ENCODE measurements at places on chromosomes 11 and 22.
A peak's percentile ranks its signal among the peaks of the same experiment; 100 is the strongest.

GRCh38 chr11:91823252-91823830 lies 401.3 kb upstream of the FAT3 start:
- no peak for DNase-seq

DNA sequence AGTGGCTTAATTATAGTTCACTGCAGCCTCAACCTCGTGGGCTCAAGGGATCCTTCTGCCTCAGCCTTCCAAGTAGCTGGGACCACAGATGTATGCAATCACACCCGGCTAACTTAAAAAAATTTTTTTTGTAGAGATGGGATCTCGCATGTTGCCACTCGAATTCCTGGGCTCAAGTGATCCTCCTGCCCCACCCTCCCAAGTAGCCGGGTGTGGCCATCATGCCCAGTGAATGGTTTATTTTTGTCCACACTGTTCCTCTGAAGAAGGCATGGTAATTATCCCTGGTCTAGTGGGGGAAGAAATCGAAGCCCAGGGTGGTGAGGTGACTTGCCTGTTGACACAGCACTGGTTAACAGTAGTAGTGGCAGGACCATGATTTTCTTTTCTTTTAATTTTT lies 1.9 kb downstream of the SAC3D1 start:
- DNase-seq = no peak

GRCh38 chr11:2996976-2997375 lies 4.8 kb upstream of the NAP1L4 start:
- no peak for DNase-seq

GRCh38 chr11:94183886-94184264 lies 55.2 kb downstream of the PANX1 start:
- DNase-seq = peak; percentile 81

DNA sequence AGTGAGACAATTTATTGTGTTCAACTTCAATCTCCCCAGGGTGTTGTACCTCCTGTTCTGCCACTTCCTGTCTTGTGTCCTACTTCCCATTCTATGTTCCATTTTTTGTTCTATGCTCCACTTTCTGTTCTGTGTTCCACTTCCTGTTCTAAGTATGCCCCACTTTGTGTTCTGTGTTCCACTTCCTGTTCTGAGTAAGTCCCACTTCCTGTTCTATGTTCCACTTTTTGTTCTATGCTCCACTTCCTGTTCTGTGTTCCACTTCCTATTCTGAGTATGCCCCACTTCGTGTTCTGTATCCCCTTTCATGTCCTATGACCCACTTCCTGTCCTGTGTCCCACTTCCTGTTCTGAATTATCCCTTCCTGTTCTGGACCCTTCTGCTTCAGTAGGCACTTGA lies 732.7 kb downstream of the TBC1D22A start:
- no peak for DNase-seq

- no peak for DNase-seq
Observed at GRCh38 chr11:125202362-125202880, 37.9 kb downstream of the PKNOX2 start.

DNA sequence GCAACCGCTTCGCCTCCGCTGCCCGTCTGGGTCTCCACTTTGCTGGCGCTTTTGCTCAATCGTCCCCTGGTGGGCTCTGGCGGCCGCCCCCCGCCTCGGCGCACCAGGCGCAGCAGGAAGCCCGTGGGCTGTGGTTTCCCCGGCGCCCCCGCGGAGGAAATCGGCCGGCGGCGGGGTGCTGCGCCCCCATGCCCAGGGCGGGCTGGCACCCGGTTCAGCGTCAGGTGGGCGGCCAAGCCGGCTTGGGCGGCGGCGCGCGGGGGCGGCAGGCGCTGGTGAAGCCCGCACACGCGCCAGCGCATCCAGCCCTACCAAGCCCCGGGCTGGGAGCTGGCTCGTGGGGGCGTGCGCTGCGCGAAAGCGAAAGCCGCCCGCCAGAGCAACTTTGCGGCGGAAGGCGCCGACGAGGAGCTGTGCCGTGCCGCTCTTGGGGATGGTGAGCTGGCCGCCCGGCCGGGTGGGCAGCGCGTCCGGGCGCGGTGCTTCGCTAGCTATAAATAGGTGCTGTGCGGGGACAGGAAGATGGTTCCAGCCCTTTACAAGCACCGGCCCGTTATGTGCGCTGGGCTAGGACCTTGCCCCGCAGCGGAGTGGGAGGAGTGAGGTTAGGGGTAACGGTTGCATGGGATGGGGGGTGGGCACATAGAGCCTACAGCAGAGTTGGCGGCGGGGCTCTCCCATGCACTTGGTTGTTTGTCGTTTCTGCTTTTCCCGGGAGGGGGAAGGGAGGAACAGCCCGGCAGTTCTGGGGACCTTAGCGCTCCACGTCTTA lies 25.0 kb upstream of the SUSD2 start:
- peak; percentile 72 for DNase-seq

GRCh38 chr11:121153472-121153871 lies 52.4 kb downstream of the TECTA start:
- no peak for DNase-seq

- DNase-seq = peak; percentile 53
Observed at GRCh38 chr11:70078095-70078780, at the start of gene ANO1. Gene ANO1, plus strand, starts transcription at chr11:70078317. Its CDS starts 290 bp downstream, at chr11:70078607.

- no peak for DNase-seq
Observed at GRCh38 chr22:28481725-28482124, 197.9 kb downstream of the TTC28 start.

- no peak for DNase-seq
Observed at GRCh38 chr11:35088226-35088625, 50.7 kb upstream of the CD44 start.

- DNase-seq = no peak
Observed at GRCh38 chr22:47189056-47189916, 426.8 kb downstream of the TBC1D22A start.

GRCh38 chr11:117902001-117902845 lies 25.8 kb upstream of the FXYD6 start:
- no peak for DNase-seq

GRCh38 chr22:32340411-32340810 lies 17.3 kb upstream of the RFPL3 start:
- DNase-seq = no peak

DNA sequence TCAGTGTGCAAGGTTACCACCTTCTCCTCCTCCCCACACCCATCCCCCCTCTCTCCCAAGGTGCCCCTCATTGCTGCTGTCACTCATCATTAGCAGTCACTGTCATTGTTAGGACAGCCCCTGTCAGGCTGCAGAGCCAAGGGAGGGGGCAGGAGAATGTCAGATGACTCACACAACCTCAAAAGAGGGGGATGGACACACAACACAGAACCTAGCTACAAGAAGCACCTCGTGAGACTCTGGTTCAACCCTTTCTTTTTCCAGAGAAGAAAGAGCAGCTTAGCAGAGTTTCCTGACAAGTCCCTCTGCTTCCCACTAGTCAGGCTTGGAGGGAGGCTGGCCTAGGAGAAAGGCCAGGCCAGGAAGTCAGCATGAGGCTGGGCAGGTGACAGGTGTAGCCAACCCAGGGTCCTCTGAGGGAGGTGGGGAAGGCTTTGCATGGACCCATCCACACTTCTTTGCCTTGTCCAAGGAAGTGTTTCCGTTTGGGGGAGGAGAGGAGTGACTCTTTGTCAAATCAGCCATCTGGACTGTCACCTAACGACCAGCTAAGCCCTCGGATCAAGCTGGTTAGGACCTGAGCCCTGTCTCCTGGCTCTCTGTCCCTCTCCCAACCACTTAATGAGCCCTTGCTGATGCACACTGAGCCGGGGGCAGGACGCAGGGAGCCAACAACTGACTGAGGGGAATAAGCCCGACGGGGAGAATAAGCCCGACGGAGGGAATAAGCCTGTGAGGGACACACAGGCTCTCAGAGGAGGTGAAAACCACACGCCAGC lies 18.3 kb downstream of the ADORA2A start:
- DNase-seq = no peak

DNA sequence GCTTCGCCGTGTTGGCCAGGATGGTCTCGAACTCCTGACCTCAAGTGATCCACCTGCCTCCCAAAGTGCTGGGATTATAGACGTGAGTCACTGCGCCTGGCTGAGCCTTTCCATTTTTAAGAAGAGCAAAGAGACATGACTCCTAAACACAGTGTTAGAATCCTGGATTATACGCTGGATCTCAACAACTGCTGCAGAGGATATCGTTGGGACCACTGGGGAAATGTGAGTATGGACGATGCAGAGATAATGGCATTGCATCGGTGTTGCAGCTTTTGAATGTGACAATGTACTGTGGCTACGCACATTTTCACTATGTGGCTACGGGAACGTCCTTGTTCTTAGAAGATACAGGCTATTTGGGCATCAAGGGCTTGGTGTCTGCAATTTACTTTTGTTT lies 6.2 kb downstream of the MRGPRF start:
- DNase-seq = no peak

DNA sequence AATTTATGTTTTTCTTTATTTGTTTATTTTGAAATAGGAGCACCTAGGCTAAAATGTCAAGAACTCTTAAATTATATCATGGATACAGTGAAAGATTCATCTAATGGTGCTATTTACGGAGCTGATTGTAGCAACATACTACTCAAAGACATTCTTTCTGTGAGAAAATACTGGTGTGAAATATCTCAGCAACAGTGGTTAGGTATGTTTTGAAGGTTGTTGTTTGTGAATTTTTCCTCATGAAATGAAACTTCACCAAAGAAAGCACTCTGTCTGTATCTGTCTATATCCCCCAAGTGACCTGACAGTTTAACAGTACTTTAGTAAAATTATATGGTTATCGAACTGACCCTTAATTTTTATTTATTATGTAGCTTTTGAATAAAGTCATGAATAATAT lies 12.8 kb downstream of the ATM start:
- no peak for DNase-seq

DNA sequence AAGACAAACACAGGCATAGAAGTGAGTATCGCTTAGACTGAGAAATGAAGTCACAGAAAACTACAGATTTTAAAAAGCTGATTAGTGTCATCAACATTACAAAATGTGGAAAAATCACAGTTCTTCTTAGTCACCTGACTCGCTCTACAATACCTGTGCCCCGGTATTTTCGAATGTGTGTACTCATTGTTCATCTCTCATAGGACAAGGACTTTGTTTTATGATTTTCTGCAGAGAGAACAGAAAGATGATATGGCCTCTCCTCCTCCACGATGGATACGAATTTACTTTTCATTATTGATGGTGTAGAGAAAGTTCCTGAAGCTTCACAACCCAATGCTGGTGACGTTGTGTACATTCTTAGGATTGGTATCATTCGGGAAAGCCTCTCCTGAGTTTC lies 29.4 kb upstream of the GAL start:
- DNase-seq = no peak

Measured in hepatocyte (in vitro differentiated cells).